Stimulated activated CD4-positive, alpha-beta T cell treated with anti-CD3 and anti-CD28 coated beads, TNF-alpha, amount 100 ng/mL, for 1 hour (primary cell): ENCODE measurements at places on chromosomes 3 and 15.

DNA sequence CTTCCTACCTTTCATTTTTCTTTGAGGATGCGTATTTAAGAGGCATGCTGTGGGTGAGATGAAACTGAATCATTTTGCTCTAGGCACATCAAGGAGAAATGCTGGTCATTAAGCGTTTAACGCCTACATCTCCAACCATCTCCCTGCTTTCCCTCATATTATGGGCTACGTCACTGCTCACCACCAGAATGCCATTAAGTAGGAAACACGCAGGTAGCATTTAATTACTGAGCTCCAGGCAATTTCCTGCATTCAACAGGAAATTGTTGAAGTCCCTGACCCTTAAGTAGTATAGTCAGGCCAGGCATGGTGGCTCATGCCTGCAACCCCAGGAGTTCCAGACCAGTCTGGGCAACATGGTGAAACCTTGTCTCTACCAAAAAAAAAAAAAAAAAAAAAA is 66.1 kb downstream of the CHSY1 start:
- no peak for DNase-seq

GRCh38 chr3:10195366-10196089 is 30.8 kb downstream of the IRAK2 start:
- DNase-seq: no peak

GRCh38 chr15:34799149-34800101 is 4.1 kb upstream of the ACTC1 start:
- no peak for DNase-seq

DNA sequence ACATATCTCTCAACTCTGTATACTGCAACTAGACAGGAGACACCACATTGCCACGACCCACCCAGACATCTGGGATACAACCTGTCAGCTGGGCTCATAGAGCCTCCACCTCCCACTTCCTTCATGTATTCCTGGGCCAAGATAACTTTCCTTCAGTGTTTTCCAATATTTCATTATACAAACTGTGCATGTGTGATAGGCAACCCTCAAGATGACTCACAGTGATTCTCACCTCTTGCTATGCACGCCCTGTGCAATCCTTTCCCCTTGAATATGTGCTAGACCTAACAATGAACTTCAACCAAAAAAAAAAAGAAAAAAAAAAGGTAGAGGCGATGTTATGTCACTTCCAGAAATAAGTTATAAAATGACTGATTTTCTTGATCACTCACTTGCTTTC is 138.0 kb upstream of the ALCAM start:
- no peak for DNase-seq

GRCh38 chr3:143330296-143330868 is 210.8 kb downstream of the CHST2 start:
- DNase-seq: no peak
